Dermis blood vessel endothelial cell (primary cell): ENCODE measurements at places on chromosomes 1 and 21.

DNA sequence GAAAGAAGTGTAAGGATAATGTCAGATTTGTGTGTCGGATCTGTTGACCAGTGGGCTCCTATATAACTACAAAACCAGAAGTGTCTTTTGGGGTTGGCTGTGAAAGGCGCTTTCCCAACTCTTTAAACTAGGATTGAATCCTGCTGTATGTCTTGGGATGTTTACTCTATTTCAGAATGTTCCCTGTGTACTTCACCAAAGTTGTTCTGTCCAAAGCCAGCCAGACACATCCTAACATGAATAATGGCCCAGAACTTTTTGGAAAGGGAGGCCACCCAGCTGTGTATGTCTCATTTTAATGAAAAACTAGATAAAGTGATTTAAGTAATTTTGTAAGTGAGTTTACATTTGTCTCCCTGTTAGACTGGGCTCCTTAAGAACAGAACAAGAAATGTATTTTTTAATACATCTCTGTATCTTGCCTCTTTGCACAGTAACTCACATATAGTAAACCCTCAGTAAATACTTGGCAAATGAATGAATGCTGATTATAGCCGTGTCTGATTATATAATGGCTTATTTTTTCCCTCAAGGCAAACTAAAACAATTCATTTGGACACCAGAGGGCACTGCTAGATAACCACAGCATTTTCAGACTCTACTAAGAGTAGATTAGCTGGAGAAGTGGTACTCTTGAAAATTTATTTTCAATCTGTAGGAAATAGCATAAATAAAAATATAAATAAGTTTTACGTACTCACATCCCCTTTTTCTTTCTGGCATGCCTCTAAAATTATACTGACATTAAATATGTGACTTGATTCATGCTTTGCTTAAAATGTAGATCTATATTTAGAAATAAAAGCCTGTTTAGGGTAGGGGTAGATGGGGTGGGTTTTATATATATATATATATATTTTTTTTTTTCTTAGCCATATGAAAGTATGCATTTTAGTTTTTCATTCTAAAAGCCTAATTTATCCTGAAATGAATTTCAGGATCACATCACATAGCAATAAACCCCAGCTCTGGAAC lies 23.8 kb downstream of the TSEN15 start:
- peak; percentile 80 for DNase-seq

DNA sequence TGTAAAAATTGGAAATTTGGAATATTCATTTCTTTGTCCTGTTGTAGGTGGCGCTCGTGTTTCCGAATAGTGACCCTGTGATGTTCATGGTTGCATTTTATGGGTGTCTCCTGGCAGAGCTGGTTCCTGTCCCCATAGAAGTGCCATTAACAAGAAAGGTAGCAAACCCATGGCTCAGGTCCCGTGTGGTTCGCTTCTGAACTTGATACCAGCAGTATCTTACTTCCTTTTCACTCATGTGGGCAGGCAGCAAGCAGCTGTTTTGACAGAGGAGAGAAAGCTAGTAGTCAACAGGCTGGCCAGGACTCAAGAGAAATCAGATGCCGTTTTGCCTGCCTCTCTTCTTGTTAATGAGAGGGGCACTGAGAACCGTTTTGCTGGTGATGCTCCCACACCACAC lies 72.8 kb downstream of the S100B start:
- no peak for DNase-seq

DNA sequence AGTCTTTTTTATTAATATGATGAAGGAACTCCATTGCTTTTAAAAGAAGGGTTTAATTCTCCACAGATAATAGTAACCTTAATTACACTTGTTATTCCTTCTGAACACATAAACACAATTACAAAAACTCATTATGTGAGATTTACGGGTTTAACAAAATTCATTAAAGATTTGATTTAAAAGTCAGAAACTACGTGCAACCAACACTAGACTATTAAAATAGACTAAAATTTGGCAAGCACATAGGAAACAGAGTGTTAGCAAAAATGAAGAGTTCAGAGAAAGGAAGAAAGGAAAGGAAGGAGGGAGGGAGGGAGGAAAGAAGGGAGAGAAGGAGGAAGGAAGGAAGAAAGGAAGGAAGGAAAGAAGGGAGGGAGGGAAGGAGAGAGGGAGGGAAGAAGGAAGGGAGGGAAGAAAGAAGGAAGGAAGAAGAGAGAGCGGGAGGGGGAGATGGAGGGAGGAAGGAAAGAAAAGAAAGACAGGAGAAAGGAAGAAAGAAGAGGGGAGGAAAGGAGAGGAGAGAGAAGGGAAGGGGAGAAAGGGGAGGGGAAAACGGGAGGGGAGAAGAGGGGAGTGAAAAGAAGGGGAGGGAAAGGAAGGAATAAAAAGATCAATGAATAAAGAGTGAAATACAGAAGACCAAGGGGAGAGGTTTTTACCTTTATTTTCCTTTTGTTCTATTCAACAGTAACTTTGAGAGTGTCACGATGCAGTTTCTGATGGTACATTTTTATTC lies 123.4 kb upstream of the LYPLAL1 start:
- DNase-seq: no peak

- peak; percentile 37 for DNase-seq
Measured at GRCh38 chr1:167808104-167808503, 86.3 kb downstream of the MPZL1 start.

DNA sequence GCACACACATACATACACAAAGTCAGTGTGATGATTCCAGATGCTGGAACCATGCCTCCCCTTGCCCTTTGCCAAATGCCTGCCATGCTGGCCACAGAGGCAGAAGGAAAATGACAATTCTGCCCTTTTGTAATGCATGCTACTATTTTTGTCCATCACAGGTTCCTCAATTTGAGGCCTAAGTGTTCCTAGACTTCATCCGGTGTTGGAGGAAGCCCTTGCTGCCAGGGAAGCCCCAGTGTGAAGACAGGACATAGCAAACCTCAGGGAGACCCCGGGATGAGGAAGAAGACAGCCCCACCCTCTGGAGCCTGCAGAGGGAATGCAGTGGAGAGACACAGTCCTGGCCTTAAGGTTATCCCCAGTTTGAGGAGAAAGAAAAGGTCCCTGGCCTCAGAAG lies 14.4 kb downstream of the PRR9 start:
- DNase-seq: no peak

- DNase-seq: no peak
Measured at GRCh38 chr1:86396498-86396890, 371 bp upstream of the ODF2L start.

GRCh38 chr1:110464340-110464739 lies 13.4 kb downstream of the PROK1 start:
- DNase-seq: no peak

DNA sequence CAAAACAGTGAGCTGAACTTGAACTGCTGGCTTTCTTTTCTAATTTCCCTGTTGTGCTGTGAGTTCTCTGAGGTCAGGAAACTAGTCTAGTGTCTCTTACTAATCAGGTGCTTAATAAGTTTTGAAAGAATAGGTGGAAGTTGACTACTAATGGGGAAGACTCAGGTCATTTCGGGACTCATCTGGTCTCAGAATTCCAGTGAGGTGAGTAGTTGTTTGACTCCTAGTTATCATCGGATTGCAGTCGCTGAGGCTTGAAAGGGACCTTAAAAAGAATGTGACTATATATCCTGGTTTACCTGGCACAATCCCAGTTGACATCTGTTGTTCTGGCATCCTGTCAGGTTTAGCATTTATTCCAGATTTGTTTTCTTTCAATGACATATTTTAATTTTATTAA lies 81.4 kb upstream of the SPAG17 start:
- no peak for DNase-seq

GRCh38 chr1:162663086-162663485 lies 30.8 kb downstream of the DDR2 start:
- no peak for DNase-seq

DNA sequence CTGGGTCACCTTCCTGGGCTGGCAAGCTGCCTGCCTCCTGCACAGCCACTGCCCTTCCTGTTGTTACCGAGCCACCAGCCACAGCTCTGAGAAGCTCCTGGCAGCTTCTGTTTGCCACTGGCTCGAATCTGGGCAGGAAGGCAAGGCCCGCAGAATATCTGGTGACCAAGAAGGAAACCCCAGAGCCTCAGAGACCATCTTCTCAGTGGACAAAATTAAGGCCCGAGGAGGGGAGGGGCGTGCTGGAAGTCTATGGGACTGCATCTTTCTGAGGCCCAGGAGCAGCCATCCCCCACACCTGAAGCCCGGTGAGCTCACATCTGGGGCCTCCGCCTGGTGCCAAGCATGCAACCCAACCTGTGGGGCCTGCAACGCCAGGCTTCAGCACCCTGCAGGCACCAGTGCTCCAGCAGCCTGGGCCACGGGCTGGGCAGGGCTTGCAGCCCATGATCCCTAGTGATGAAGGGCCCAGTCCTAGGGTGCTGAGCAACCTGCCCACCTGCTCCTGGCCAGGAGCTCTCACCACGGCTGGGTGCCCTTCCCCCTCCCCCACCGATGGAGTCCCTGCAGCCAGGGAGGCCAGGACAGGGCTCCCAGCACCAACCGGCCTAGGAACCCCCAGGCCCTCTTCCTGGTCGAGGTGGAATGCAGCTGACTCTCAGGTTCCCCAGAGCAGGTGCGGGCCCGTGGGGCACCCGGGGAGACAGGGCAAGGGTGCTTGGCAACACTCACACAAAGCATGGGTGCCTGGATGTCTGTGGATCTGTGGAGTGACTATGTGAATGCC lies 879 bp downstream of the CPTP start:
- DNase-seq: peak; percentile 44

DNA sequence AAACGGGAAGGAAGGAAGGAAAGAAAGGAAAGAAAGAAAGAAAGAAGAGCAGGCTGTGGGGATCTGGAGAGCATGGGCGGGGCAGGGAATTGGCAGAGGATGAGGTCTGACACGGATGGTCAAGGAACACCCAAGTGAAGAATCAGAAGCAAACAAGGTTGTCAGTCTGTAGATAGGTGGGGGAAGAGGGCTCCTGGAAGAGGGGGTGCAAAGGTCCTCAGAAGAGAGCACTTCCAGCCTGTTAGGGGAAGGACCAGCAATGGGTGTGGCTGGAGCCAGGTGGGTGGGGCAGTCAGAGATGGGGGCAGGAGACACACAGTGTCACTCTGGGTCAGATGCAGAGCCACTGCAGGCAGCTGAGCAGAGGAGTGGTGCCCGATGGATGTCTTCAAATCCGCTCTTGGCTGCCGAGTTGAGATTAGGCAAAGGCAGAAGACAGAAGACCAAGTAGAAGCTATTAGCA lies 11.0 kb upstream of the PLA2G2C start:
- DNase-seq: no peak

DNA sequence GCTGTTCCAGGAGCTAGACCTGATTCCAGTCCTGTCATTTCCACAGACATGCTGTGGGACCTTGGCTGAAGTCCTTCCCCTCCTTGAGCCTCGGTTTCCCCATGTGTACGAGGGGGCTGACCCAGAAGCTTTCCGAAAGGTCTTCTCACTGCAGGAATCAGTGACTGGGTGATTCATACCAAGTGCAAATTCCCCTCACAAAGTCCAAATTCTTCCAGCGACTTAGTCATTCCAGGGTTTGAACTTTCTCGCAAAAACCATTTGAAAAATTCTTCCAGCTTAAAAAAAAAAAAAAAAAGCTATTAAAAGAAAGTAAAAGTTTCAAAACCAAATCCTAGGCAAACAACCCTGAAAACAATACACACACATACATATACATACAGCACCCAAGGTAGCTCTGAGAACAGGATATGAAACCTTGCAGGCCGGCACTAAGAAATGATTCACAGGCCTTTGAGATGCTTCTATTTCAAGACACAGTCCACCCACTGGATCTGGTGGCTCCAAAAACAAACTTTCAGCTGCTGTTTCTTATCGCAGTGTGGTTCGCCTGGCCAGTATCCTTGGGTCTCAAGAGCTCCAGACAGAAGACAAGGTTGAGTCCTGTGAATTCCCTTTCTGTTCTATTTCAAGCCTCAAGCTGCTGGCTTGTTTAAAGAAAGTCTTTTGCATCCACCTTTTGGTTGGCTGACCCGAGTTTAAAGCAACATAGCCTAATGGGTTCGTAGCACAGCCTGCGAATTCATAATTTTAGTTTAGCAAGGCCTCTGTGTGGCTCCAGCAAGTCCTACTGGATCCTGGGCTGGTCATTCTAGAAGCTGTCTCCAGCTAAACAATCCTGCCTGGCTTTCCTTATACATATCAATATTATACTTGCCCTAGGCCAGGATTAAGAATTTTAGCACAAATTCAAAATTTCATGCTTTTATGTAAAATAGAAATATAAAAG lies 18.0 kb upstream of the ID3 start:
- peak; percentile 79 for DNase-seq

DNA sequence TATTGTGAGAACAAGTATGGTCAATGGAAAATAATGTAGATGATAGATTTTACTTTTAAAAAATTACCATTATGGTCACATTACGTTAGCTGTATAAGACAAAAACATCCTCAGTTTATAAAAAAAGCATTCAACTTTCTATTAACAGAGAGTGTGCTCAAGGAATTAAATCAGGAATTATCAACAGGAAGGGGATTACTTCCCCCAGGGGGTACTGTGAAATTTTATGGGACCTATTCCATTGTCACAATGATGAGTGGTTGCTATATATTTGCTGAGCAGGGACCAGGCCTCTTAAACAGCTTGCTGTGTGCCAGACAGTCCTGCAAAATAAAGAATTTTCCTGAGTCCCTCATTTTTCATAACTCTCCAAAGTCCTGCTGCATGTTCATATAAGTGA lies 21.2 kb downstream of the JAM2 start:
- no peak for DNase-seq

DNA sequence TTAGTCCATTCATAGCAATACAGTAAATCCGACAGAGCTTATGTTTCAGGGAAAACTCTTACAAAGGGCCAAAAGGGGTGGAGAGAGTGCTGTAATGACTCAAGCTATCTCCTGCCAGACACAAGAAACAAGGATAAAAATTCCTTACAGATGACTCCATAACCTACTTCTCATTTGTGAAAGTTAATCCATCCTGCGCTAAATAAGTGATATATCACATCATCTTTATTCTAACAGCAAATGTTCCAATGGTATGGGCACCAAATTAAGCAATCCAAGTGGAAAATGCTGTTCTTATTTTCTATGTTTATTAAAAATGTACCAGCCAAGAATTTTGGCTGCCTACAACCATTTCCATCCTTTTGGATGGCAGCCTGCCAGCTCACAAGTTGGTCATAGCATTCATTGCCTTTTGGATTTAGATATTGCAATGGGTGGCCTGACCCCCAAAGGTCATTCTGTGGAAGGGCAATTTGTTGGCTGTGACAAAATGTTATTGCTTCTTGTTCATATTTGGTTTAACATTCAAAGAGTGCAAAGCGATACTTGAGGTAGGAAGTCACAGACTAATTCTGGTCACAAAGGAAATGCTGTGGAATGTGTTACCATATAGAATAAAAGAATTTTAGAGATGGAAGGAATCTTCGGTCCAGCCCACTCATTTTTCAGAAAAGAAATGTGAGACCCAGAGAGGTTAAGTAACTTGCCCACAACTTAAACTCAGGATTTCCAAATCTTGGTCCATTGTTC lies 2.8 kb upstream of the ENAH start:
- peak; percentile 94 for DNase-seq
